ENCODE measurements at places on chromosomes 1 and 21. TPM values are rescaled to one million over a fixed set of nuclear protein-coding genes. Genes with fewer than 3 reads are reported as not detected.

DNA sequence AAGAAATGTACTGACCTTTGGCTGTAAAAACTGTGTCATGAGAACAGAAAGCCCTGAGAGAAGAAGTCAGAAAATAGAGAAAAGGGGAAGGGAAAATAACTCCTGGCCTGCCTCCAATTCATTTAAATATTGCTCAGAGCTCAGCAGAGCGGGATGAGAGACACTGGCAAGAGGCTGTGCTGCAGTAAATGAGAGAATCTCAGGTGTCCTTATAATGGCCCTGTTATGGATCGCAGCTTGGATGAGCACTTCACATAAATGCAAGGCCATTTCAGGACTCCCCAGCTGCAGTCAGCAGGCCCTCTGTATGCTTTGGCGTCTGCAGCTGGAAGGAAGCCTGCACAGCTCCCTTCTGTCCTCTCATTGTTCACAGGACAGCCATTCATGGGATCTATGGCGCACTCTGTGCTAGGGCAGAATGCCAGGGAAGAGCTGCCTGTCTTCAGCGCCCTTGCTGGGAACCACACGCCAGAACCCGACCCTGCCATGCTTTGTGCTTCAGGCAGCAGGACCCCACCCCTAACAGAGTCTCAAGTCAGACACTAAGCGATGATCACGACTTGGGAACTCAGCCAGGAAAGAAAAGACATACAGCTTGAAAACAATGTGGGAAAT is 20.7 kb upstream of the ABCB10 start:
- no peaks in the 10 kb centered on the region for H3K4me1 ChIP-seq
- H3K4me3 ChIP-seq: no peak overlapping the region
- no peak for DNase-seq
- no peaks in the 10 kb centered on the region for H3K27me3 ChIP-seq

- DNase-seq: no peak
- H3K27ac ChIP-seq: no peak overlapping the region
- H3K4me3 ChIP-seq: no peak overlapping the region
- no peaks in the 10 kb centered on the region for H3K4me1 ChIP-seq
- H3K27me3 ChIP-seq: no peaks in the 10 kb centered on the region
Measured at GRCh38 chr1:18323259-18323658, 157.5 kb upstream of the KLHDC7A start.

- no peaks in the 10 kb centered on the region for H3K36me3 ChIP-seq
- no peak overlapping the region for H3K4me3 ChIP-seq
- peaks cover 41% of the 10 kb centered on the region for H3K27me3 ChIP-seq
Measured at GRCh38 chr1:55038552-55038838, 853 bp upstream of the PCSK9 start.

DNA sequence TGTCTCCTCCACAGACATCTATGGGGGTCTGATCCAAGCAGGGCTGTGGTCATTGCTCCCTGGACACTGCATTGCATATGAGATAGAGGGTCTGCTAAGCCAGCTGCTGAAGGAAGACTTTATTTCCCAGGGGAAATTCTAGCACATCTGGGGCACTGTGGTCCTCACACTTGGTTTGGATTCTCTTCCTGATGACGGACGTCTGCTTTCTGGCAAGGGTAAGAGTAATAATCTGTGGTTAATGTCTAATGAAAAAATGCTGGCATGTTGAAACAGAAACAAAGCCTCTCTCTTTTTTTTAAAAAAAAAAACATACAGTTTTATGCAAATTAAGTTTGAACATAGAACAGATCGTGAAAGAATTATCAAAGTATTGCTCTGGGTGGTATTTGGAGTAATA is 553.9 kb downstream of the DPYD start:
- no peaks in the 10 kb centered on the region for H3K4me1 ChIP-seq
- no peaks in the 10 kb centered on the region for H3K36me3 ChIP-seq
- no peaks in the 10 kb centered on the region for H3K27me3 ChIP-seq
- no peak overlapping the region for H3K27ac ChIP-seq

- H3K4me3 ChIP-seq: no peak overlapping the region
- H3K27ac ChIP-seq: no peak overlapping the region
- H3K4me1 ChIP-seq: no peaks in the 10 kb centered on the region
- no peak for DNase-seq
- H3K36me3 ChIP-seq: no peaks in the 10 kb centered on the region
Measured at GRCh38 chr1:194935864-194936263, 1672.4 kb downstream of the KCNT2 start.

DNA sequence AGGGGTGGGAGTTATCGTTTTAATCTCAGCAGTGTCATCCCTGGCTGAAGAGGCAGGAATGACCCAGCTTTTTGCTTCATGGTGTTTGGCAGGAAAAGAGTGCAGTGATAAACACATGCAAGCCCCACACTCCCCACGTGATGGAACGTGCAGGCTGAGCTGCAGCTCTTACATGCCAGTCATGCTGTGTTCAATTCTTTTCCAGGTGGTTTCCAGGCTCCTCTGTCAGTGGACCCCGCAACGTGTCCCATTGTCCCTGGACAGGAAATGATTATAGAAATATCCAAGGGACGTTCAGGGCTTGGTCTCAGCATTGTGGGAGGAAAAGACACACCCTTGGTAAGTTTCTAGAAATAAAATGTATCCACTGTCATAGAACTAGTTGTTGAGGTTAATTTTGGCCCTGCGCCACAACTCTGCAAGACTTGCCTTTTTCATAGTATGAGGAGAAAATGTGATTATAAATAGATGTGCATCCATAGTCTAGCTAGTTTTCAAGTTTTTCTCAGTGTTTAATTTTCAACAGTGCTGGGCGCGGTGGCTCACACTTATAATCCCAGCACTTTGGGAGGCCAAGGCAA is 110.2 kb upstream of the L1TD1 start:
- H3K27me3 ChIP-seq: no peaks in the 10 kb centered on the region
- no peak overlapping the region for H3K4me3 ChIP-seq
- DNase-seq: peak; percentile 9
- no peak overlapping the region for H3K27ac ChIP-seq
- H3K36me3 ChIP-seq: no peaks in the 10 kb centered on the region

DNA sequence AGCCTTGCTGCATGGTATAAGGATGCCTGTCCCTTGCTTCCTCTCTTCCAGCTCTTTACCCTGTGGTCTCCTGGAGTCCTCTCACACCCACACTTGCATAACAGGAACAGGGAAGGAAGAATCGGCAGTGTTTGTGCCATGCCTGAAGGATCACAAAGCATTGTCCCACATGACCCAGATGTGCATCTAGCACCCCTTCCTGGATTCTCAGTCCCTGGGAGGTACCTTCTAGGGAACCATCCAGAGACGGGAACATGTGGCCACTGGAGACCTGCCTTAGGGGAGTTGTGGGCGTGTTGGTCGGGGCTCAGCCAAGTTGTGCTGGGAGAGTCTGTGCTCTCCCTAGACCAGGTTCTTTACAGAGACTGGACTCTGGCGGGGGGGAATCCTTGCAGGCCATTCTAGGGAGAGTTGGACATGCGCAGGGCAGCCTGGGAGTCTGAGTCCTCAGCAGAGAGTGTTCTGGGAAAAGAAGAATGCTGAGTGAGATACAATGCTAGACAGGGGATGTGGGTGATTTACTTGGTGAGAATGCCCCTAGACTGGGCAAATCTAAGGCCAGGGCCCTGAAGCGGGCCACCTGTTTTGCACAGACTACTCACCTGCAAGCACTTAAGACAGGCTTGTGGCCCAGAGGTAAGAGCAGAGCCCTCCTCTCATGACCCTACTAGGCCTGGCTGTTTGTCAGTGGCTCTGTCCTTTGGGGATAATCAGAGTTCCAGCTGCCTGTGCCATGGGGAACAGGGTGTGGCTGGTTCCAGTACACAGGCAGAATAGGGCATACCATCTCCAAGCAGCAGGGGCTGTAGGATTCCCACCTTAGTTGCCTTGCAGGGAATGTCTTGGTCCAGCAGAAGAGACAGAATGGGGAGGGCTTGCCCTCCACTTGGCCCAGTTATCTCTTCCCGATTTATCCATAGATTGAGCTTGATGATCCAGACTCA is 89.8 kb downstream of the MAN1C1 start:
- DNase-seq: no peak
- H3K27me3 ChIP-seq: peaks cover 2% of the 10 kb centered on the region
- H3K4me3 ChIP-seq: no peak overlapping the region
- H3K4me1 ChIP-seq: peaks cover 19% of the 10 kb centered on the region
- H3K27ac ChIP-seq: no peak overlapping the region
- H3K36me3 ChIP-seq: no peaks in the 10 kb centered on the region

DNA sequence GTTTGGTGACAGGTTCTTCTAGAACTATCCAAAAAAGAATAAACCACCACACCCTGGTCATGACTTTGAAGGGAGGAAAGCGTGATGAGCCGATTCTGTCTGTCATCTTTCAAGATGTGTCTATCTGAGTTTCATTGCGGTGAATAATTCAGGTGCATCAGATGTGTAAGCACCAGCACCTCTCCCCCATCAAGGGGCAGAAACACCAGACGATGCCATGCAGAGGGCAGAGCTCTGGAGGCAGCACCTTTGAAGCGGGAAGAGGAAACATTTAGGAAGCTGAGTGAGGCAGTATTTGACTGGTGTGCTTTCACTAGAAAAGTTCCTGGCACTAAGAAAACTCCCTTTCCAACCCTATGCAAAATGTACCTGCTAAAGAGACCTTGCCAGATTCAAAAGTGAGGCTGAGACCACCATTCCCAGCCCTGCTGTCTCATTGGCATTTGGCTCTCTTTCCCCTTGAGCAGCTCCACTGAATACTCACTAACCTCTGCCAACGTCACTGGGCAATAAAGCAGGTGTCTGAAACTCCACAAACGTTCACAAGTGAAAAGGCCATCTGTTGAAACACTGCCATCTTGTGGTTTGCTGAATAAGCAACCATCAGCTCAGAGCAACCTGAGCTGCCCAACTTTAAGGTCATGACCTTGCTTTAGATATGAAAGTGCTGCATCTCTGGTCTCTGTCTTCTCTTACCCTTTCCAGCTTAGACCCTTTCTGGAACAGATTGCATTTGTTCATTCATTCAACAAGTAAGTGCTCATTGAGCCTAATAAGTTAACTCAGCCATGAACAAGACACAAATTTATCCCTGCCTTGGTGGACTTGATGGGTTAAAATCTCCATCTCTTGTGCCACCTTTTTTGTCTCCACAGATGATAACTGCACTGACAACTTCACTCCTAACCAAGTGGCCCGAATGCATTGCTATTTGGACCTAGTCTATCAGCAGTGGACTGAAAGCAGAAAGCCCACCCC is 228.6 kb downstream of the PAPPA2 start:
- H3K27me3 ChIP-seq: no peaks in the 10 kb centered on the region
- no peak for DNase-seq
- no peak overlapping the region for H3K27ac ChIP-seq
- H3K4me1 ChIP-seq: no peaks in the 10 kb centered on the region

DNA sequence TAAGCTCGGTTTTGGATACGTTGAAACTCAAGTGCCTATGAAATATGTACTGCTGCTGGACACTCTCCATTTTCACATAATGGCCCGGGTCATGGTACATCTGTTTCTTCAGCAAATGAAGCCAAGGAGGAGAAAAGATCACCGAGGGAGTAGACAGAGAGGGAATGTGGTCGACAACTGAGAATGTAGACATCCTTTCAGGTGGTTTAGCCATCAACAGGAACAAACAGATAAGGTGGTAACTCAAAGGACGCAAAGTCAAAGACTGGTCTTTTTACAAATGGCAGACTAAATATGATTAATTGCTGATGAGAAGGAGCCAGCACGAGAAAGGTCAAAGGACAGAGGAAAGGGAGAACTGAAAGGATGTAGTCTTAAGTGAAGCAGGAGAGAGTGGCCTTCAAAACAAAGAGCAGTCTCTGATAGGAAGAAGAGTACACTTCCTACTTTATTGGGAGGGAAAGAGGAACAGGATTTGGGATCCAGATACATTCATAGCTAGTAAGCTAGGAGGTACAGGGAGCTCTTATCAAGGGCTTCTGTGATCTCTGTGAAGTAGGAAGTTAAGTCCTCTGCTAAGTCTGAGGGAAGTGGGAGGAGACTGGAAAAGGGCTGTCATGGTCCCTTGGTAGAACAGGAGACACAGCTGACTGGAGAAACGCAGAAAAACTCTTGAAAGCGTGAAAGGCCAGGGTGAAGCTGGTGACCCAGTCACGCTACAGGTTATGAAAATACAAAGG is 28.3 kb downstream of the NUP133 start:
- H3K4me1 ChIP-seq: no peaks in the 10 kb centered on the region
- no peaks in the 10 kb centered on the region for H3K27me3 ChIP-seq
- H3K27ac ChIP-seq: peak overlapping the region; percentile 8
- peaks cover 73% of the 10 kb centered on the region for H3K36me3 ChIP-seq

DNA sequence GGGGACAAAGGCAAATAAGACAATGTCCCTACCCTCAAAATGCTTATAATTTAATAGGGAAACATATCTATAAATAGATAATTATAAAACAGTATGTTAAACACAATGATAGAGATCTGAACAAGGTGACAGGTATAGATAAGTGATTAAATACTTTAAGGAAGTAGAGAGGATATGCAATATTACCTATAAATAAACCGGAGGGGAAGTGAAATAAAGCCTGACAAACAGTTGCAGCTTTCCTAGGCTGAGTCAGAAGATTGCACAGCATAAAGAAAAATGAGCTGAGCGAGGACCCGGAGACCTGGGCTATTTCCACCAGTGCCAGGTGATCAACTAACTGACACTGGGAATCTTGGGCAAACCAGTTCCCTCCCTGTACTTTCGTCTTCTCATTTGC is 11.5 kb upstream of the PSRC1 start:
- no peaks in the 10 kb centered on the region for H3K4me1 ChIP-seq
- H3K27ac ChIP-seq: no peak overlapping the region
- peaks cover 5% of the 10 kb centered on the region for H3K27me3 ChIP-seq
- no peak for DNase-seq
- H3K4me3 ChIP-seq: no peak overlapping the region
- no peaks in the 10 kb centered on the region for H3K36me3 ChIP-seq

DNA sequence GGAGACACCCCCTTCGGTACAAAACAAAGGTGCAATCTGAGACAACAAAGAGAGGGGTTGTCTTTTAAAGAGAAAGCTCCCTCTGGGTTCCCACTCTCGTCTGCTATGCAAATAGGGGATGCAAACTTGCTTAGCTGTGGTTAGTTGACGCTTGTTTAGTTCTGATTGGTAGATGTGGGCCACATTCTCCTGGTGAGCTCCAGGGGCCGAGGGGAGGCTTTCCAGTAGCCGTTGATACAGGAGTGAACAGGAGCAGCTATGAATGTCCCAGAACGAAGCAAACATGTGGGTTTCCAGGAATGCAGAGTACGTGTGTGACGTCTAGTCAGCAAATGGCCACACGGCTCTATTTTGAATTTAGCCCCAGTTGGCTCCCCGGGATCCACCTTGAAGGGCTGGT is 14.7 kb downstream of the TFF2 start:
- no peak overlapping the region for H3K4me3 ChIP-seq
- H3K4me1 ChIP-seq: no peaks in the 10 kb centered on the region
- H3K36me3 ChIP-seq: no peaks in the 10 kb centered on the region
- no peak overlapping the region for H3K27ac ChIP-seq
- no peaks in the 10 kb centered on the region for H3K27me3 ChIP-seq
- DNase-seq: peak; percentile 29

The CACNA1S gene
- total RNA-seq: 0.09 TPM

The ACKR1 gene
- total RNA-seq: 11.6 TPM

The PADI4 gene
- 2.8 TPM for total RNA-seq

The TBX19 gene
- total RNA-seq: 0.76 TPM

The LCE1B gene
- not detected for total RNA-seq

The ATP8B2 gene
- total RNA-seq: 23.0 TPM

The KCNJ10 gene
- 0.33 TPM for total RNA-seq

The SLC9C2 gene
- 0.09 TPM for total RNA-seq

Measured in thymus (tissue), 14 donors.